ENCODE measurements at places on chromosomes 5 and 9.

GRCh38 chr5:34584165-34584564 is 72.0 kb upstream of the RAI14 start:
- DNase-seq, result no peak

DNA sequence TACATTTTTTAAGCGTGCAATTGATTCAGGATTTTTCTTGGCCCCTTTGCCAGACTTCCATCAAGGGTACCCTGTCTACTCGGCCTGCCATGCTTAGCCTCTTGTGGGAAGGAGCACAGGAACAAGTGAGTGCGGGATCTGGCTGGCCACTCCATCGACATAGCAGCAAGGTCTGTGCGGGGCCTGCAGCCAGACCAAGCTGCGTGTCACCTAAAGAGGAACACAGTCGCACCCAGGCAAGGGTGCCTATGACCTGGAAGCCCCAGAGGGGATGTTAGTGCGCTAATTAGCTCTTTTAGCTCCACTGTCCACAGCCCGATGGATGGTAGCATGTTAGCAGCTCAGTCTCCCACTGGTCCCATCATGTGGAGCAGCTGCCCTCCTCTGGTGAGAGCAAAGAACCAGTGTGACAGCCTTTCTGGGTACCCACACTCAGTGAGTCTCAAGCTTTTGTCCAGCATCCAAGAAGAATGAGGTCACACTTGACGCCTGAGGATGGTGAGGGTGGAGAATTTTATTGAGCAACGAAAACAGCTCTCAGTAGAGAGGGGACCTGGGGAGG is 38.7 kb downstream of the FTMT start:
- DNase-seq, result no peak

DNA sequence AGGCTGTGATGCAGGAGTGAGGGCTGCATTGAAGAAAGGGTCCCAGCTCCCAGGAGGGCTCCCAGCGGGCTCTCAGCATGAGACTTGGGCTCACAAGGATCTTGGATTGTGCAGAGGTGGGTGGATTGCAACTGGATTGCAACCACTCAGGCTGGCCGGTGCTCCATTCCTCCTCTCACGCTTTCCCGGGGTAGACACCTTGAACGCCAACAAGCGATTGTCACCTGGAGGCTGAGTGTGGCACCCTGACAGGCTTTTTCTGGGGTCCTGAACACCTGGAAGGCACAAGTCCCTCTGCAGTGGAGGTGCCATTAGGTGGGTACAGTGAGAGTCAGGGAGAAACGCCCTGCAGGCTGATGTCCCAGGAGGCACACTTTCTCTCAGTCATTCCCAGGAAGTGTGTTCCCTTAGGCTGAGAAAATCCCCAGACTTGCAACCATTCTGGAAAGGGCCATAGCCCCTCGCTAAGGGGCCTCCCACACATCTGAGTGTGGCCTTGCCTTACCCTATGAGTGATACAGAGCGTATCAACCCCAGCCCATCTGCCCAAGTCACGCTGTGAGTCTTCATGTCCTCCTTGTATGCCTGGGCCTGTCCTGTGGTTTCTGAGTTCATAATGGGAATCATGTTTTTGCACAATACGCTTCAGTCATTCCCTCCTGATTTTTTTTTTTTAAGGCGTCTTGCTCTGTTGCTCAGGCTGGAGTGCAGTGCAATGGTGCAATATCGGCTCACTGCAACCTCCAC is 488.1 kb downstream of the IRX1 start:
- DNase-seq, result no peak

- no peak for DNase-seq
Measured at GRCh38 chr5:159249158-159249557, 13.9 kb upstream of the UBLCP1 start.

DNA sequence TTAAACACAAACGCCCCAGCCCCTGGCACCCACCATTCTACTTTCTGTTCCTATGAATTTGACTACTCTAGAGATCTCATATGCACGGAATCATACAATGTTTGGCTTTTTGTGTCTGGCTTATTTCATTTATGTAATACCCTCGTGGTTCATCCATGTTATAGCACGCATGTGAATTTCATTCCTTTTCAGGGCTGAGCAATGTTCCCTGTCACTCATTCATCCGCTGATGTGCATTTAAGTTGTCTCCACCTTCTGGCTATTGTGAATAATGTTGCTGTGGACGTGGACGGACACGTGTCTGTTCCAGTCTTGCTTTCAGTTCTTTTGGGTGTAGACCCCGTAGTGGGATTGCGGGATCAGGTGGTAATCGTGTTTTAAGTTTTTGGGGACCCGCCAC is 79.9 kb upstream of the BARHL1 start:
- DNase-seq, result no peak

- no peak for DNase-seq
Measured at GRCh38 chr9:105535920-105536668, 21.8 kb upstream of the FKTN start.

- DNase-seq, result no peak
Measured at GRCh38 chr5:92613546-92613945, 967.5 kb downstream of the NR2F1-AS1 start.

GRCh38 chr5:112560371-112560770 is 141.3 kb upstream of the EPB41L4A start:
- no peak for DNase-seq

DNA sequence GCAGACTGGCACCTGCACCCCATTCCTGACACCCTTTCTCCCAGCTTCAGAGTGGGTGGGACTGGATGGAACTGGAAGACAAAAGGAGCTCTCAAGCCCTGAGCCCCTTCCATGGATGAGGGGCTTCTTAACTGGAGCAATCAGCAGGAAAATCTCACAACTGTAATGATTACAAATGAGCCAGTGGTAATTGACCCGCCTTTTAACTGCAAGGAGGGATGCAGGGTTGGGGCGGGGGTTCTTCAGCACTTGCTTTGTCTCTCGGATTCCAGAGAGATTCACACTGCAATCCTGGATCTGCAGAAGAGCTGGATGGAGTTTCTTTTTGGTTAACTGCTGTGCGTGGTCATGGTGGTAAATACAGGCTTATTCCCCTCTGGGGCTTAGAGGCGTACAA is 160.1 kb upstream of the SHB start:
- no peak for DNase-seq

GRCh38 chr9:120474591-120475243 is 105.2 kb downstream of the CDK5RAP2 start:
- DNase-seq, result no peak

GRCh38 chr9:115411516-115411915 is 293.6 kb upstream of the TNC start:
- no peak for DNase-seq

DNA sequence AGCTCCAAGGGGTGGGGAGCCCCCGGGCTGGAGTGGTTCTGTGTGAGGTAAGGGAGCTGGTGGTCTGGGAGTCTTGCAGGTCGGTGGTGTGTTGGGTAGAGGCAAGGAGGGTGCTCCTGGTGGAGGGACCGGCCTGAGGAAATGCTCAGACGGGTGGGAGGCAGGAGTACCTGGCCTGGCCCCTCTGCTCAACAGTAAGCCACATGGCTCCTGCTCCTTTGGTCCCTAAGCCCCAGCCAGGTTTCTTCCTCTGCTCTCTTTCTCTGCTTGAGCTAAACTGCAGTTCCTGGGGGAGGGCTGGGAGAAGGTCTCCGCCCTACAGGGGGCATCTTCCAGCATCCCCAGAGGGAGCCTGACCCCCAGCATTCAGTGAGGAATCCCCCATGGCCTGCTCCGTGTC is 17.2 kb downstream of the TSPAN17 start:
- DNase-seq, result no peak

GRCh38 chr5:40656766-40657165 is 22.9 kb upstream of the PTGER4 start:
- no peak for DNase-seq

DNA sequence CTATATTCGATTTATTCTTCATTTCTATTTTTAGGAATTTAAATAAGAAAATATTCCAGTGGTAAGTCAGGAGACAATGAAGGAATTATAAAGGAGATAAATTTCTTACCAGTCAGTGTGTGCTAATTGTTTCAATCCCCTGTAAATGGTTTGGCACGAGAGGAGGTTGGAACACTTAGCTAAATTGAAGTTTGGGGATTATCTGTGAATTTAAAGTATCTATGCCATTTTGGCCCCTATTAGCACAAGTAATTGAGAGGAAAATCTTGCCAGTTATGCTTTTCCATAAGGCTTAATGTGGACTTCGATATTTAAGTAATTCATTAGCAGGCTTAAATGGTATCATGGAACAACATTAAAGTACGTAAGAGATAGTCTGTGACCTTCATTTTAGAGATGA is 860.8 kb downstream of the PTPRD start:
- DNase-seq, result no peak

- no peak for DNase-seq
Measured at GRCh38 chr9:38125889-38126288, 56.9 kb upstream of the SHB start.

DNA sequence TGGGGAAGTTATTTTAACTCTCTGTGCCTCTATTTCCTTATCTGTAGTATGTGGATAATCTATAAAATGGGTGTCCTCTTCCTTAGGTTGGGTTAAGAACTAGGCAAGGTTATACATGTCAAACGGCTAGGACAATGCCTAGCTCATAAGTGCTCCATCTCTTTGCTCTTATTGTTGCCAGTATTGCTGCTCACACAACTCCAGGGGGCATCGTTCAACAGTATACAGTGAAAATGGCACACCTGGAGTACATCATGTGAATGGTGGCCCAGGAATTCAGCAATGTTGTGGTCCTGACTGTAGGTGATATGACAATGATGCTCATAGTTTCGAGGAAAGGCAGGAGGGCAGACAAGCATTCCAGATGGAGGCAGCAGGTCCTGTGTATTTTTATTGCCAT is 30.1 kb downstream of the SLIT3 start:
- no peak for DNase-seq

- no peak for DNase-seq
Measured at GRCh38 chr9:73611032-73611431, 459.4 kb downstream of the ANXA1 start.

DNA sequence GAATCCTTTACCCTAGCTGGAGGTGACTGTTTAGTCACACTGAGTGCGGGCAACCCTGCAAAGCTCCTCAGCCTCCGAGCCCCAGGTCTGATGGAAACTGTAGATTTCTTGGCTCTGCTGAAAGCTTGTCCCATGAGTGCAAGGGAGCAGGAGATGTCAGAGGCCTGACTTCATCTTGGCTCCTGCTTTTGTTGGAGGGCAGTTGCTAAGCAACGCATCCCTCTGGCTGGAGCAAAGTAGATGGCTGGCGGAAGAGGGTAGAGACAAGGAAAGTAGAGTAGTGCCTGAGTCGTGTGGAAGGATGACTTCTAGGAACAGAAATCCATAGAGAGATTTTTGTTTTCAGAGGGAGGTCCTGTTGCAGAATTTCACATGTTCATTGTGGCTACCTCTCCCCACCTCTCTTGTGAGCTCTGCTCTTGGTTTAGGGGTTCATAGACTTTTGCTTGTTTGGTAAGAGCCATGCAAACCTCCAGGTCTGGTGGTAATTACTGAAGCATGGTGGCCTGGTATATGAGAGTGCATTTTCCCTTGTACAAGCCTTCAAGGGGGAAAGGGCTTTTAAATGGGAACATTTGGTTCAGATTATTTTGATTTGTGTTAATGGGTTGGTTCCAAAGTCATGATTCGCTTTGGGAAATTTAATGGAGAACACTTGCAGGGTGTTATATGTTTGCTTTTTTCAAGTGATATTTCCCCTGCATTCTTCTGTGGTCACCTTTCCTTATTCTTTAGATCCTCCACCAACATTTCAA is 71.5 kb downstream of the ARHGAP26 start:
- DNase-seq, result no peak

DNA sequence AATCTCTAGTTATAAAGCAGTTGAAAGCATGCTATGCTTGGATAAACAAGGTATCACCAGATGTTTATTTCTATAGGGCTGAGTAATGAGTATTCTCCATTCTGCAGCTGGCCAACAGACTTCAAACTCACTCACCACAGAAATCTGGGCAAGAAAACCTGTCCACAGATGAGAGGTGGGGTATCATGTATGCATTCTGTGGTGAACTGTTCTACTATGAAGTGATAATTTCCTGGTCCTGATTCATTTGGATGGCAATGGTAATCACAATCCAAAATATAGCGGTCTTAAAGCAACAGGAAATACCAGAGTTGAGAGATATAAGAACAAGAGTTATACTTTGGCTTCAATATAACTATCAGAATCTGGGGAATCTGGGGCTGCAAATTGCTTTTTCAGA is 65.9 kb upstream of the EFNA5 start:
- no peak for DNase-seq

GRCh38 chr5:107196500-107197059 is 474.2 kb downstream of the EFNA5 start:
- DNase-seq, result no peak

- DNase-seq, result no peak
Measured at GRCh38 chr9:92245005-92245797, 48.3 kb downstream of the IARS1 start.

- DNase-seq, result no peak
Measured at GRCh38 chr9:83432104-83432627, 106.0 kb downstream of the FRMD3 start.

DNA sequence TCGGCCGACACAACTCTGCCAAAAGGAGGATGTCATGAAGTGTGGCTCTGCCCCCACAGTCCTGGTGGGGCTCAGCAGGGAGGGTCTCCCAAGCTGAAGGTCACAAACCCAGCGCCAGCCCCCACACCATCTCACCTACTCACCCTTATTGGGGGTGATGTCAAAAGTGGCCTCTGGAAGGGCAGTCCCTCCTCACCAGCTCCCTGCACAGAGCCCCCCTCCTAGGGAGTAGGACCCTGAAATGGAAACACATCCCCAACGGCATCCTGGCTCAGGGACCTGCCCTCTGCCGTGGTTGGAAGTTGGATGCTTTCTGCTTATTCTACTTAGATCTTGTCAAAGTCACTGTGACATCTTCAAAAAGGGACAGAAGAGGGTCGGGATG is 89.5 kb downstream of the NSUN2 start:
- no peak for DNase-seq

- DNase-seq, result no peak
Measured at GRCh38 chr5:32687499-32687831, 23.7 kb upstream of the NPR3 start.

GRCh38 chr5:98341038-98342032 is 432.1 kb upstream of the RGMB start:
- DNase-seq, result no peak
